HCEC 1CT (cell line): ENCODE measurements at places on chromosomes 7 and 10.
A peak's percentile ranks its signal among the peaks of the same experiment; 100 is the strongest.

- no peak for DNase-seq
These were observed 59.4 kb upstream of the ZPBP start for GRCh38 chr7:50152486-50152885.

DNA sequence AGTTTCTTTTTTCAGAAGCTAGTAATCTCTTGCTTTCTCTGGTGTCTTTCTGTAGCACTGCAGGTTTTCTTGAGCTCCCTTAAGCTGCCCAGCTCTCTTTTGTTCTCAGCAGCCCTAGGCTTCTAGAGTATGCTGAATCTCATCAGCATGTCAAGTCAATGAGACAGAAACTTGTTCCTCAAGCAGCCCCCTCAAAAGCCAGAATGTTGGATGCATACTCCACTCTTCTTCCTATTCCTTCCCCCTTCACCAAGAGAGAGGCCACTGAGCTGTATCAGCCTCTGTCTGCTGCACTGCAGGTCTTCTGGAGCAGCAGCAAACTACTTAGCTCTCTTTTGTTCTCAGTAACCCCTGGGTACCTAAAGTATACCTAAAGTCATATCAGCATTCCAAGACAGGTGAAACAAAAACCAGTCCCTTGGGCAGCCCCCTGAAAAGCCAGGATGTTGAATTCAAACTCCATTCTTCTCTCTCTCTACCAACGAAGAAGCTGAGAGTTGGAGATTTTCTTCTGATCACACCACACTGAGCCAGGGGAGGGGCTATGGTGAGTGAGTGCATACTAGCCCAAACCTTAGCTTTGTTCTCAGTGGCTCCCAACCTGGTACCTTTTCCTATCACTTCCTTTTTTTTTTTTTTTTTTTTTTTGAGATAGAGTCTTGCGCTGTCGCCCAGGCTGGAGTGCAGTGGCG lies 73.3 kb upstream of the WAC start:
- no peak for DNase-seq

DNA sequence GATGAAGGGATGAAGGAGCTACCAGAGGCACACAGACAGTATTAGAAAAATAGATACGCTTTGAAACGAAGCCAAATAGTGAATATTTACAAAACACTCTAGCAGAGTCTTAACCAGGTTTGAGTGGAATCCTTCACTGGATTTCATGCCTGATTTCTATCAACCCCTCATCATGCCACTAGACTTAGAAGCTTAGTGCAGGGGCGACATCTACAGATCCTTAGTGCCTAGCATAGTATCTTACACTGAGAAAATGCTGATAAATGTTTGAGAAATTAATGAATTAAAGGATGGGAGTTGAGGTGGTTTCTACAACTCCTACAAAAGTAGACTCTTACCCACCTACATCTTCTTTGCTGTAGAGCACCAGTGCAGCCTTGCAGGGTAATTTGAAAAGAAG lies 54.7 kb upstream of the CCNJ start:
- no peak for DNase-seq

GRCh38 chr7:28592861-28593260 lies 180.5 kb downstream of the CREB5 start:
- no peak for DNase-seq

- DNase-seq = no peak
These were observed 18.5 kb upstream of the SEMA3C start for GRCh38 chr7:80937336-80937735.

DNA sequence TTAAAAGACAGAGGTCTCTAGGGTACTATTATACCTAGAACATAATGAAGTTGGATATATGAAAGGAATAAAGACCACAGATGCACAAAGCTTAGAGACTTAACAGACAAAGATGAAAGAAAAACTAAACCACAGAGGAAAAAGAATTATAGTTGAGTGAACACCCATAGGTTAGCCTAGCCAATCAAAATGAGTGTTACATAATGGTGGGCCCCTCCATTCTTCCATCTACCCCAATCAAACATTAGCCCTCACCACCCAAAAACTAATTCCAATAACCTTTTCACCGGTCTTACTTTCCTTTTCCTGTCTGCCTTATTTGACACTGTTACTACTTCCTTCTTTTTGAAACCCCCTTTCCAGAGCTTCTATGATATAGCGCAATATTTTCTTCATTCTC lies 130.1 kb downstream of the ELMO1 start:
- no peak for DNase-seq

DNA sequence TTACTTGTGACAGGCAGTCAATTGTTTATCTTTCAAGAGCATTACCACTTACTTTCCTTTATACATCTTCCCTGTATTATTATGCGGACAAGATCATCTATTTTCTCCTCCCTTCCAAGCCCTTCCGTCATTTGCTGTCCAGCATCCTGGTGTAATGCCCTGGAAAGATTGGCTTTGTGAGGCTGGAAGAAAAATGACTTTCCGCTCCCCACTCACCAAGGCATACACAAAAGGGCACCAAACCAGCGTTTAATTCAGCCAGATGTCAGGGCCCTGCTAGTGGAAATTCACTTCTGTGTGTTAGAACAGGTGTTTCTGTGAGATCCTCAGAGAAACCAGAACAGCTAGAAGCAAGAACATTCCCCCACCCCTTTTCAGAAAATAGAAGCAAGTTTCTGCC lies 128.1 kb upstream of the NANOS1 start:
- DNase-seq = no peak

GRCh38 chr10:124388476-124388822 lies 30.3 kb downstream of the OAT start:
- no peak for DNase-seq

GRCh38 chr10:52172581-52172980 lies 141.5 kb upstream of the DKK1 start:
- peak; percentile 10 for DNase-seq

DNA sequence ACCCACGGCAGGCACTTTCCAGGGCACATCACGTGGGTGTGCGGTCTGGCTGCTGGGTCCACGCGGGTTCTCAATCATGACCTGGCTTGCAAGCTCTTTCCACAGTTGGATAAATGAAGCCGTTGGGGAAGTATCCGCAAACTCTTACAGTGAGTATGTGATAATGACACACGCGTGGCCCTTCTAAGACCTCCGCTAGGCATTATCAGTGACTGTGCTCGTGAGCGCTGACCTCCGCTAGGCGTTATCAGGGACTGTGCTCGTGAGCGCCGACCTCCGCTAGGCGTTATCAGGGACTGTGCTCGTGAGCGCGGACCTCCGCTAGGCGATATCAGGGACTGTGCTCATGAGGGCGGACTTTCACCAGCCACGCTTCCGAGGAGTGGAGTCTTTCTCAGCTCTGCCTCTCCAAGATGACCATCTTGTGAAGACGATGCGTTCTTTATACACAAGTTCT lies 107.0 kb downstream of the WDR37 start:
- DNase-seq = no peak

- peak; percentile 90 for DNase-seq
These were observed 64.0 kb upstream of the KLF6 start for GRCh38 chr10:3848775-3849635.

GRCh38 chr7:122304996-122305421 lies 459 bp upstream of the FEZF1 start:
- no peak for DNase-seq

DNA sequence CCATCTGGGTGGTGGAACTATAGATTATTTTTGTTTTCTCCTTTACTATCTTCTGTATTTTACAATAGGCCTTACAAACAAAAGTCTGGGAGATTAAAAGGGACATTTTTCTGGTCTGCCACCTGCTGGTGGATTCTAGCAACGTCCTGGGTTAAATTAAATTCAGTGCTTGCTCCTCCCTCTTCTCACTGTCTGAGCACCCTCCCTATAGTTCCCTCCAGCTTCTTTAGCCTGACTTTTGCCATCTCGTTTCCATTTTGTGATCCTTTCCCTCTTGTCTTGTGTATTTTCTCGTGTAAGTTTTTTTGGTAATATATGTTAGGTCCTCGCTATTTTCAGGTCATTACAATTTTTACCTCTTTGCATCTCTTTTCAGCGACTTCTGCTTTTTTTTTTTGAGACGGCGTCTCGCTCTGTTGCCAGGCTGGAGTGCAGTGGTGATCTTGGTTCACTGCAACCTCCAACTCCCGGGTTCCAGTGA lies 16.1 kb downstream of the ANKRD16 start:
- peak; percentile 57 for DNase-seq

DNA sequence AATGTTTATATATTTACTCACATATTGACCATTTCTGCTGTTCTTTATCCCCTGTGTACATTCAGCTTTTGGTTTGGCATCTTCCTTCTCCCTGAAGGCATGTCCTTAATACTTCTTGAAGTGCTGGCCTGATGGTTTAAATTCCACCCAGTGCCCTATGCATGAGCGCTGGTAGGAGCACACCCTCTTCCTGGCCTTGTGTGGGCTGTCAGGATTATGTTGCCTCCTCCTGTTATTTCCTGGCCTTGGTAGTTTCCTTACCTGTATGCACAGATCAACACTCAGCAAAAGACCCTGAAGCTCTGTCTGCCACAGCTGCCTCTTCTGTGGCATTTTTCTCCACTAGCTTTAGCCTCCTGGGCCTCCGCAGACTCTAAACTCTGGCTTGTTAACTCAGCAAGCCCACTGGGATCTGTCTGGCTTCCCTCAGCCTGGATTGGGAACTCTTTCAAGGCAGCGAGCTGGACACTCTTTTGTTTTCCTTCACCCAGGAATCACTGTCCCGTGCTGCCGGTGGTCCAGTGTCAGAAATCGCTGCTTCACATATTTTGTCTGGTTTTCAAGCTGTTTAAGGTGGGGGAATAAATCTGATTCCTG lies 595.2 kb downstream of the SDK1 start:
- DNase-seq = no peak

GRCh38 chr7:77679608-77680007 lies 16.7 kb upstream of the RSBN1L start:
- no peak for DNase-seq

- peak; percentile 74 for DNase-seq
These were observed 290.7 kb downstream of the CCDC3 start for GRCh38 chr10:12710594-12711349.

GRCh38 chr10:16597656-16598055 lies 76.0 kb upstream of the C1QL3 start:
- DNase-seq = no peak

DNA sequence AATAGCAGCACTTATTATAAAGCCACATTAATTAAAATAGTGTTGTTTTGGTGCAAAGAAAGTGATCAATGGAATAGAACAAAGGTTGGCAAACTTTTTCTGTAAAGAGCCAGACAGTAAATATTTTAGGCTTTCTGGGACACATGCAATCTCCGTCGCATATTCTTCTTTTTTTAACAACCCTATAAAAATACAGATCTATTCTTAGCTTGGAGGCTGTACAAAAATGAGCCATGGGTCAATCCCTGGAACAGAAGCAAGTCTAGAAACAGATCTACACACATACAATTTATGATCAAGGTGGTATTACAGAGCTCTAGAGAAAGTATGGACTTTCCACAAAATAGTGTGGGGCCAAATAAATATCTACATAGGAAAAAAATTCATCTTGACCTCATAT lies 71.8 kb downstream of the ARHGAP21 start:
- DNase-seq = no peak

DNA sequence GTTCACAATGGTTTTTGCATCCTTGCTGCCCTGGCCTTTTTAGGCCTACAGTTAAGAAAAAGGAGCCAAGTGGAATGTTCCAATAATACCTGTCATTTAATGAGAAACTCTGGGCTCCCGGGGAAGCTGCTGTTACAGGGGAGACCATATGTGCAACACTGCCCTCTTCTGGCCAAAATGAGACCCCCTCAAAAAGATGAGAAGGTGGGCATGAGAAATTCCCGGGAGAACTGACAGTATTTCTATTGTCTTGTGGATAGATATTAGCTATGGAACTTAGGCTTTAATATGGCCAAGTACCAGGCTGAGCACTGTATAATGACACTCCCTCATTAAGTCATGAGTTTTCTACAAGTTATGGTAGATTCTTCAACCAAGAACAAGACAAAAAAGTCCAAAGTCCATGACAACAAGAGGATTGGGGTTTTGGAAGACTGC lies 99.4 kb downstream of the CCDC3 start:
- DNase-seq = peak; percentile 28

- DNase-seq = no peak
These were observed 46.1 kb upstream of the SEPTIN7 start for GRCh38 chr7:35754741-35755140.

DNA sequence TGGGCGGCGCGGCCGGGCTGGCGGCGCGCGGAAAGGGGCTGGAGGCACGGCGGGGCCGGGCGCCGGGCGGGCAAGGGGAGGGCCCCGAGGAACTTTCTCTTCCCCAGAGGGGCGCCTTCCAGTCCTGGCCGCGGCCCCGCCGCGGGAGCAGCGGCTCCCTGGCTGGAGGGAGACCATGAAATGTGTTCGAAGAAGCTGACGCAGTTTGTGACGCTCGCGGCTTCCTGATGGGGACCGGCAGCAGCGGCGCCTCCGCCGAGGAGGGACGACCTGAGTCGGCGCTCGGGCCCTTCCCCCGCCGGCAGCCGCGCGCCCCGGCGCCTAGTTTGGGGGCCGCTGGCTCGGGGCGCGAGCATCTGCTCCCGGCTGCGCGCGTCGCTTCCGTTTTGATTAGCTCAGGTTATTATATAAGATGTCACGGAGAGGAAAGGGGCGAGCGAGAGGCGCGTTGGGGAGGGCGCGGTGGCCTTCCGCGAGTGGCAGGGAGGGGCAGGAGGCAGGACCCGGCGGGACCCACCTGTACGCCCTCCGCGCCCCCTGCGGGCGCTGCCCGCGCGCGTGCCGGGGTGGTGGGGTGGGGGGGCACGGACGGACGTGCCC lies 57.1 kb upstream of the PCGF5 start:
- peak; percentile 56 for DNase-seq

DNA sequence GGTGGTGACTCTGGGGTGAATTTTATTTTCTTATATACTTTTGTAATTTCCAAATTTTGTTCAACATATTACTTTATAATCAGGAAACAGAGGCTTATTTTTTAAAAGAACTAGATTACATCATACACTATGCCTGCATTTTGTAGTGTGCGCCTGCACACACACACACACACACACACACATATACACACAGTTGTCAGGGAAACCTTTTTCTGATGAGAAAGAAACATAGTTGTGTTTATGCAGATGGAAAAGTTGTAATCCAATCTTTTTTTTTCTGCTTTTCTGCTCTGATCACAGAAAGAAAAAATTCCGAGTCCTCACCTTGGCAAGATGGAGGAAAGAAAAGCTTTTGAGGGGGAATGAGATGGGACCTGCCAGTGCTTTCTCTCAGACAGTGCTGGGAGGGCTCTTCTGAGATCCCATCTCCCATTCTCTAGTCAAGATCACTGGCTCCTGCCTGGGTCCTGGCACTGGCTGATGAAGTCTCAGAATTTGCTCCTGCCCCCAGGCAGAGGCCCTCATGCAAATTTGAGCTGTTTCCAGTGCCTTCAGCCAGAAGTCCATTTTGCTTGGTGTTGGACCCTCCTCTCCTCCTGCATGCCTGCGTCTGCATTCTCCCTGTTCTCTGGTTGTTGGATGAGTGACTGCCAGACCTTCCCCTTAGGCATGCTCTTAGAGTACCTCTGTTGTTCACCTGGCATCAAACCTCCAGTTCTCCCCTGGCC lies 59.7 kb downstream of the TLL2 start:
- no peak for DNase-seq

- peak; percentile 44 for DNase-seq
These were observed 4.0 kb downstream of the VSIR start for GRCh38 chr10:71769279-71769823.

DNA sequence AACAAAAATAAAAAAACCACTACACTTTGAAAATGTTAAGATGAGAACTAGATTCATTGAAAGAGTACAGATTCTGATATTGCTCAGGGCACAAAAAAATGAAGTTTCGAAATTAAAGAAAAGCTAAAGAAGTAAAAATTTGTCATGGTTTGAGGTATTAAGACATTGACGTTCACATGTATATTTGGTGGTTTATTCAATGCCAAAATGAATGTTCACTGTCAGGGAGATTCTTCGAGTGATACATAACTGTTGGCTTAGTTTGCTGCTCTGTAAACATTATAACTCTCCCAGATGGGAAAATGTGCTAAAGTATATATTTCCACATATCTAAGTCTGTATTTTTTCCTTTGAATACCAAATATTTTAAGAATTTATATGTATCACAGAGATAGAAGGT lies 345.0 kb downstream of the SEMA3D start:
- DNase-seq = peak; percentile 55
